NCI-H1105 (cell line): ENCODE measurements at places on chromosomes 4 and X.

DNA sequence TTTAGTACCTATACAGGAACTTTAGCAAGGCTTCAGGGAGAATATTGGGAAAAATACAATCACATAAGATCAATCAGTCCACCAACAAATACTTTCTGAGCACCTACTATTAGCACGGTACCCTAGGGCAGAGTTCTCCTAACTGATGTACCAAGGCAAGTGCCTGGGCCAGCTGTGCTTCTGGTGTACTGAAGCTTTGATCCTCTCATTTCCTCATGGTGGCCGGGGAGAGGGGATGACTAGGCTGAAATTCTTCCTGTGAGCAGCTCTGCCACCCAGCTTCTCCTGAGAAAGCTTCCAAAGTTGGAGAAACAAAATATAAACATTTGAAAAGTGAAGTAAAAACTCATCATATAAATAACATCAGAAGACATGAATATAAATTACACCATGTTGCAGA, 49.3 kb upstream of the ATOH1 start:
- DNase-seq, result no peak

DNA sequence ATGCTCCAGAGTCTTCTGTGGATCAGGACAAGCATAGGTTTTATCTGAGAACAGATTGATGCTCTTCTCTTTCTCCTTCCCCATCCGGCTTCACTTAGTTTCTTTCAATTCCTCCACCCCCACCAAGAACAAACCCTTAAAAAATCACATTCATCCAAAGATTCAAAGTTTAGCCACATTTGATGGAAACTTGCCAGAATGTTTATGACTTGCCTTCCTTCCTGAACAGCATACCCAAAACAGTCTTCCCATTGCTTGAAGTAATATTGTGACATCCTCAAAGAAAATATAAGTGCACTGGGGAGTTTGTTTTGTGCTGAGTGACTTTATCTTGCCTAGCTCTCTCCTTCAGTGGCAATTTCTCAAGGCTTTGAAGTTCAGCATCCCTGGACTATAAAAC, 83.0 kb downstream of the MAGEB17 start:
- DNase-seq, result no peak

- DNase-seq, result no peak
These were observed 98.9 kb upstream of the PDLIM3 start for GRCh38 chr4:185634066-185634652.

GRCh38 chr4:7408166-7408565, 26.6 kb downstream of the PSAPL1 start:
- no peak for DNase-seq

DNA sequence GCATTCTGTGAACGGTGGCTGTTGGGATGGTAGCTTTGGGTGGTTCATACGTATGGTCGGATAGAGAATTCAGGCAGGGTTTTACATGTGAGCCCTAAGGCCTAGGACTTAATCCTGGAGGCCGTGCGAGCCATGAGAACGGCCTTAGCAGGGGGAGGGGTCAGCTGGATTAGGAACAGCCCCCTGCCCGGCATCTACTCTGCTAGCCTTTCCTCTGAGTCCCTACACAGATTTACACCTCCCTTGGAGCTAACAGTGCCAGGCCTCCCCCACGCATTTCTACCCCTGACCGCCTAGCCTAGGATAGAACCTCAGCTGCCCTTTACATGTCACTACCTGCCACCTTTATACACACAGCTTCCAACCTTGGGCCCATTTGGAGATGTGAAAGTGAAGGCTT, 7.1 kb downstream of the PRAF2 start:
- DNase-seq, result no peak

- DNase-seq, result no peak
These were observed 131.3 kb downstream of the NSUN7 start for GRCh38 chr4:40881096-40881495.
